ENCODE measurements at places on chromosomes 5 and 9.

DNA sequence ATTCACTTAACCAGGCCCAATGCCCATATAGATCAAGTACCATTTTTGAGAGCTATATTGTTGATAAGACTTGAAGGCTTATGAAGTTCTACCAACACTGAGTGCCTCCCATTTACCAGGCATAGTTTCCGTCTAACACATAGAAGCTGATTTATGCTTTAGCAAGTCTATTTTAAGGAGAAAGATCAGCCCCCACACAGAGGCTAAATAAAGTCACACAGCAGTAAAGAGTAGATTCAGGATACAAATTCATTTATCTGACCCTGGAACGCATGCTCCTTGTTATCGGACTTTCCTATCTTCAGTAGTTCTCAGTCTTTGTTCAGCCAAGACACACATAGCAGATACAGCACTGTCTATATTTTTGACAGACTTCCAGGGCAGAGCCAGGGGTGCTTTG lies 34.2 kb downstream of the DMGDH start:
- DNase-seq = no peak

- DNase-seq = no peak
Measured at GRCh38 chr5:73542020-73542419, 23.4 kb downstream of the ANKRA2 start.

DNA sequence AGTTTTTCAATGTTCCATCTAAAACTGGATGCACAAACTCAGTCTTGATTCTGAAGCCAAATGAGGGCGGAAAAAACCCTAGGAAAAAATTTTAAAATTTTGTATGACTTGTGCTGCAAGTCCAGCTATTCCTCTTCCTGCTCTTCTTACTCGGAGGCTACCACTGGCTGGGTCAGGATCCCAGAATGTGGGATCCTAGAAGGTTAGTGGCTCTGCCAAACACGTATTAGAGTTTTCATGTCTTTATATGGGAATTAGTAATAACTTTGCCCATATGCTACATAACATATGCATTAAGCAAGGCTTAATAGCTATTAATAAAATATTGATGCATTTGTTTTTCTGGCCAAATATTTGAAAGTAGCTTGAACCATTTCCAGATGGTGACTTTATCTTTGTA lies 458.3 kb downstream of the AGTPBP1 start:
- DNase-seq = no peak

- no peak for DNase-seq
Measured at GRCh38 chr9:89000371-89000781, 9.1 kb downstream of the S1PR3 start.

DNA sequence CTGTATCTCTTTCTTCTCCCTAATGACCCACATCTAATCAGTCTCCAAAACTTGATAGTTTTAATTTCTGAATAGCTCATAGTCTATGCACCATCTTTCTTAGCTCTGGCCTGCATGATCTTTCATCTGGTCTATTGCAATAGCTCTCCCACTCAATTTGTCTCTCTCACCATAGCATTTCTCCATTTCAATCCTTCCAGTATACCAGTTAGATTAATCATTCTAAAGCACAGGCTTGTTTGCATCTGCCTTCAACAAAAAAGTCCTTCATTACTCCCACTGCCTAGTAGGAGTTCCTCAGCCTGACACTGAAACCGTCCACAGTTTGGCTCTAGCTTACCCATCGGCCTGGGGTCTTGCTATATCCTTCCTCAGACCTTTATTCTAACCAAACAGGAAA lies 344.9 kb downstream of the ENC1 start:
- no peak for DNase-seq

- no peak for DNase-seq
Measured at GRCh38 chr9:70362952-70363351, 51.5 kb downstream of the KLF9 start.

- no peak for DNase-seq
Measured at GRCh38 chr5:135546101-135546500, 10.3 kb upstream of the NEUROG1 start.

- DNase-seq = no peak
Measured at GRCh38 chr5:14161825-14162556, 18.8 kb downstream of the TRIO start.

GRCh38 chr5:65102371-65102975 lies 333.7 kb downstream of the CWC27 start:
- no peak for DNase-seq

DNA sequence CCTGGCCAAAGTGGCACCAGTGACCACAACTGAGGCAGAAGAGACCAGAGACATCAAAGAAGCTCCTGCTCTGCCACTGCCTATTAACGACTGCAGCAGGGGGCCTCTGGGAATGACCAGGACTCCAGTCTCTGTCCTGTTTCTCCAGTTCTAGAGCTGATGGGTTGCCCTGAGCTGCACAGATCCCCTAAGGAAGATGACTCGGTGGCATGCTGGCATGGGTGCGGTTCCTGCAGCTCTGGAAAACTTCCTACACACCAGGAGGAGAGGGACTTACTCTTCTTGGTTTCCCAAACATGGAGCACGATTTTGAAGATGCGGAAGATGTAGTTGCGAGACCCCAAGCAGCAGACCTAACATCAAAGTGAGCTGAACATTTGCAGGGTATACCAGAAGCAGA lies 2.7 kb downstream of the SLIT3 start:
- DNase-seq = no peak

- DNase-seq = no peak
Measured at GRCh38 chr5:154780128-154780527, 25.0 kb downstream of the LARP1 start.

- no peak for DNase-seq
Measured at GRCh38 chr5:15254607-15255006, 245.4 kb upstream of the FBXL7 start.

DNA sequence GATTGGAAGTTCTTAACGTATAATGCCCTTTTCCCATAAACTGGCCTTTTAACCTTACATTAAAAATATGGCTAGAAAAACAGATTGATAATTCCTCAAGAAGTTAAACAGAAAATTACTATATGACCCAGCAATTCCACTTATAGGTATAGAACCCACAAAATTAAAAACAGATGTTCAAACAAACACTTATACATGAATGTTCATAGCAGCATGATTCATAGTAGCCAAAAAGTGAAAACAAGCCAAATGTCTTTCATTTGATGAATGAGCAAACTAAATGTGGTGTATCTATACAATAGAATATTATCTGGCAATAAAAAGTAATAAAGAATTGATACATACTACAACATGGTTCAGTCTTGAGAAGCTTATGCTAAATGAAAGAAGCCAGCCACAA lies 35.5 kb downstream of the POU5F2 start:
- no peak for DNase-seq

- DNase-seq = no peak
Measured at GRCh38 chr5:120155873-120156272, 308.2 kb upstream of the PRR16 start.

DNA sequence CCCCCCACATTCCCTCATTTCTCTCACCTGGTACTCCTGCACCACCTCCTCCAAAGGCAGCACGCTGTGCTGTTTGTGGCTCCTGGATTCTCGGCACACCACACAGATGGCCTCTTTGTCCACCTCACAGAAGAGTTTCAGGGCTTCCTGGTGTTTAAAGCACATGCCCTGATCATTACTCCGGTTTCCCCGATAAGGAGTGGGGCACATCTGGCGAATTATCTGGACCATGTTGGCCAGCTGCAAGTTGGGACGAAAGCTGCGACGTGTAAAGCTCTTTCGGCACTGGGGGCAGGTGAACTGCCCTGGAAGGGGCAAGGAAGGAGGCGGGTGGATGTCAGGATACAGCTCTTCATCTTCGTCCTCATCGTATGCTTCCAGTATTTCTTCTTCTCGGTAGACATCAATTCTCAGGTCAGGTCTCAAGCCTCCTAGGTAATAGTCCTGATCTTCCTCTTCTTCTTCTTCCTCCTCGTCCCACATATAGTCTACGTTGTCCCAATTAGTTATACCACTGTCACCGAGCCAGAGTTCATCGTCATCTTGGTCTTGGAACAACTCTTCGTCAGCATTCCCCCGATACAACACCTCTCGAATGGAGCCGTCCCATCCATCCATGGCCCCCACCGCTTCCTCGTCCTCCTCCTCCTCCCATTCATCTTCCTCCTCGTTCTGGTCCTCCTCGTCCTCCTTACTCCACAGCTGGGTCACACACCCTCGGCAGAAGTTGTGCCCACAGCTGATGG lies 796 bp downstream of the TRIM52 start:
- no peak for DNase-seq

DNA sequence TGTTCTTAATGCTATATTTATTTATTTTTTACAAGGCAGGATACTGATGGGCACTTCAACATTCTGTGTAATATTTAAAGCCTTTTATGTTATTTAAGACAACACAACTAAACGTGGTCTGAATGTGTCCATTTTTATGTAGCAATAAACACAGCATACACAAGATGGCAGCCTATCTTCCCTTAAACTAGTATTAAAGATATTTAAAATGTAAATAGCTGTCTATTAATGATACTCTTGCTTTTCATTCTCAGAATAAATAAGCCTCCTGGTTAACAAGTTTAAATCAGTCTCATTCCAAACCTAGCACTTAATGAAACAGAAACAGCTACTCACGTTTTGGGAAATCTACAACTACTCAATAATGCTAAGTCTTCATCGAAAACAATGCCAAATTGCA lies 315.7 kb downstream of the MCTP1 start:
- no peak for DNase-seq

- DNase-seq = no peak
Measured at GRCh38 chr9:97704345-97704677, 7.2 kb upstream of the XPA start.

- no peak for DNase-seq
Measured at GRCh38 chr5:133360693-133361472, 251.5 kb downstream of the FSTL4 start.

DNA sequence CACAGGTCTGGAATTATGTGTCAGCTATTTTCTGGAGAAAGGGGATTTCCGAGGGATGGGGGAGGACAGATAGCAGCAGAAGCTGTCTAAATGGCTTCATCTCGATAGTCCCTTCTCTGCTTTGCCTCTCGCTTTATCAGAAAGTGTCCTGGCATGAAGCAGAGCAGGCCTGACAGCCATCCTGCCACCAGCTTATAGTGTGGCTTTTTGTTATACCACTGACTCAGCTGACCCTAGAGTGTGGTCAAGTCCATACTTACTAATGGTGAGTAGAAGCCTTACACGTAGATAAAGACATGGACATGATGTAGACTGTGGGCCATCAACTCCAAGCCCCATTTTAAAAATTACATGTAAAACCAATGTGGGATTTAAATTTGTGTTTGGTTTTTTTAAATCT lies 50.0 kb downstream of the RCL1 start:
- no peak for DNase-seq

DNA sequence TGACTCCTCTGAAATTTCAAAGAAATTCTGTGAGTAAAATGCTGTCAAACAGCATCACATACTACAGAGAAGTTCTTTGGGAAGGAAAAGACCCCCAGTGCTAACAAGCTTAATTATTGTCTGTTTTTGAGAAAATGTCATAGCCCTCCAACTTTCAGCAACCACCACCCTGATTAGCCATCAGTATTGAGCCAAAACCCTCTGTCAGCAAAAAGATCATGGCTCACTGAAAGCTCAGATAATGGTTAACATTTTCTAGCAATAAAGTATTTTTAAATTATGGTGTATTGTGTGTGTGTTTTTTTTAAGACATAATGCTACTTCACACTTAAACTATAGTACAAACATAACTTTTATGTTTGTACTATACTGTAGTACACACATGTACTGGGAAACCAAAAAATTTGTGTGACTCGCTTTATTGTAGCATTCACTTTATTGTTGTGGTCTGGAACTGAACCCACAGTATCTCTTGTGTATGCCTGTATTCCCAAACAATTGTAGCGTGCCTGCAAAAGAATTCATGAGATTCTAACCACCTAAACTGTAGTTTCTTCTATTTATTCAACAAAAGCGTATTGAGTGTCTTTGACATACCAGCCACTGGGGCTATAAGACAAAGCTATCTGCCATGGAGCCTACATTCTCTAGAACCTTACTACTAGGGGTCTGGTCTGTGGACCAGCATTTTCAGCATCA lies 31.6 kb downstream of the TLE4 start:
- no peak for DNase-seq

DNA sequence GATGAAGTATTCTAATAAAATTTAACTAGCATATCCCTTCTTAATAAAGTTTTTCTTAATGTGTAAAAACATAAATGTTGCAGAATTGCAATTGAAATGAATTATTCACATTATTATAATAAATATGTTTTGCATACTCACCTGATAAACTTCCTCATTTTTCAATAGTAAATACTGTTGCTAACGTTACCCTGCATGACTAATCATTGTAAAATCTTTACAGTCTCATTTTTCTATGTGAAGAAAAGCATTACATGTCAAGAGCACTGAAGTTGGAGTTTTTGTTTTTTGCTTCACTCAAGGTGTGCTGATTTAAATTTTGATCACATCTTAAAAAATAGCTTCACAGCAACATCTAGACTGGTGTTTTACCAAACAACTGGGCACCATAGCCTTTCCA lies 157.2 kb upstream of the CDH18 start:
- no peak for DNase-seq

DNA sequence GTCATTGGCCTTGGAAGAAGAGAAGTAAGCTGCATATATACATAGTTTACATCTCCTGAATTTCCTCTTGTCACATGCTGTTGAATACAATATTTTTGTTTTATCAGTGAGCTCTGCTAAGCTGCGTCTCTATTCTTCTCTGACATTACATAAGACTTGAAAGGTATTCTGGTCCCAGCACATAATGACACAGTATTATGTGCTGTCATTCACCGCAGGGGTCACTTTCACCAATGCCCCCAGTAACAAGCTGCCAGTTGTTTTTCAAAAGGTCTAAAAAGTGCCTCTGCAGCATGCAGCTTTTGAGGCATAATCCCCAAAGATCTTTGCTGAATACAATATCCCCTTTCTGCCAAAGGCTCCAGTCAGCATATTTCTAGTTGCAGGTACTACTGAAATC lies 349.0 kb upstream of the FAM174A start:
- DNase-seq = no peak

DNA sequence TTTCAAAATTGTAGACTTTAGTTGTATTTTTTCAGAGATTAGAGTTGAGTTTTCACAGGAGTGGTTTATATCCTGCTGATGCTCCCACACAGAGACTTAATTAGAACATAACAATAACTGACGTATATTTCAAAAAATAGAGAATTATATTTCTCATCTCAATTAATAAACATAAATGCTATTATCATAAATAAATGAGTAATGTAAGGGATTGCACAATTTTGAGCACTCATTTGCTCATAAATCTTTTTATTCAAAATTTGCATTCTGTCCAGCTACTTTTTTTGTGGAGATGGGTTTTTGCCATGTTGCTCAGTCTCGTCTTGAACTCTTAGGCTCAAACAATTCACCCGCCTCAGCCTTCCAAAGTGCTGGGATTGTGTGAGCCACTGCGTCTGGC lies 515.7 kb upstream of the RORB start:
- no peak for DNase-seq

GRCh38 chr5:124839371-124839998 lies 93.0 kb upstream of the ZNF608 start:
- no peak for DNase-seq

GRCh38 chr5:76926329-76927105 lies 26.3 kb upstream of the CRHBP start:
- DNase-seq = no peak

- DNase-seq = no peak
Measured at GRCh38 chr5:72066705-72067107, 40.6 kb upstream of the MAP1B start.
